ENCODE measurements at places on chromosomes 5 and 9.

DNA sequence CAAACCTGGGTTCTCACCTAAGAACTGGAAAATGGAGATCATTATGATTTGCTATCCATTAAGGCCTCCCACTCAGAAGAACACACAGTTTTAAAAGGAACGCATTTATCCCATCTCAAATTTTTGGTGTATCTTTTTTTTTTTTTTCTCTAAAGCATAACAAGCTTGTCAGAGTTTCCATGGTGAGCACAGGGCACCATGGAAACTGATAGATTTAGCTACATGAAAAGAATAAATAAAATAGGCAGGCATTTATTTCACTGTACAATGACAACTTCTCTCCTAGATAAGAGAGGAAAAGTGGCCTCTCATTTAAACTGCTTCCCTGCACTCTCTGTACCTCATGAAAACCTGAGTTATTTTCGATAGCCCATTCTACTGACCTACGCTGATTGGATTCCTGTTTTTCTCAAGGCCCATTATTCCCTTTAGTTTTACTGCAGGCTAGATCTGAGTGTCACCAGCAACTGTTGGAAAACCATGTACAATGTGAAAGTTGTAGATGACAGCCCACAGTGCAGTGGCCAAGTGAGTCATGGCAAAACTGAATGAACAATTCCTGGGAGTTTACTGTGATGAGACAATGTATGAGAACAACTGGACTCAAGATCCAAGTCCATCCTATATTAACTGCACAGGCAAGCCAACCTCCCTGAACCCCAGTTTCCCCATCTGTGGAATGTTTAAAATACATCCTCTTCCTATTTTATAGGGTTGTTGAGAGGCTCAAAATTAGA, 4.3 kb upstream of the GDA start:
- no peak for DNase-seq

GRCh38 chr9:89109666-89110065, 69.0 kb downstream of the SHC3 start:
- DNase-seq: no peak

DNA sequence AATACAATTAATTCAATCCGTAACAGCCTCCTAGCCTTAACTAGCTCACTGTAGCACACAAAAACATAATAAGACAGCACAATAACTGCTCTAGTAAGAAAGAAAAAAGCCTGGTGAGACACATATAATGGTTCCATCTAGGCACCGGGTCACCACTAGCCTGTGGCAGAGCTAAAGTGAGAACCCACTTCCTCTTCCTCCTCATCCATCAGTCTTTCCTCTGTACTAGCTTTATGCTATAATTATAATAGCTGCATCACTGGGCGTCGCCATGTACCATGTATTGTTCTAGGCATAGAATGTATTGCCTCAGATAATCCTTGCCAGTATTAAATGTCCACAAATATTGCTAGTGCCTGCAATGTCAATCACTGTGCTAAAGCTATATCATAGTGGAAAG, 23.1 kb downstream of the ADRB2 start:
- no peak for DNase-seq

DNA sequence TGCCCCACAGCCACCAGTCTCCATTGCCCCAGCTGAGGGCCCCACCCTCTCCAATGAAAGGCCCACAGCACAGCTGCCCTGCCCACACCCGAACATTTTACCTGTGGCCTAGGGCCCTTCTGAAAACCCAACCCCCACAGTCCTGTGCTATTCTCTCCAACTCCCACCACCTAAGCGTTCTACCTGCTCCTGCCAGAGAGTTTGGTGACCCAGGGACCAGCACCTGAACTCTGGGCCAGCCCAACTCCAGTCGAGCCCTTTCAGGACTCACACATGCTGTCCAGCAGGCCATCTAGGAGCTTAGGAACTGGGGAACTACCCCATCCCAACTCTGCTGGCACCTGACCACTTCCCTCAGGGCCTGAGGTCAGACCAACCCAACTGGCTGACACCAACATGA, 562.3 kb downstream of the DNAH5 start:
- no peak for DNase-seq

DNA sequence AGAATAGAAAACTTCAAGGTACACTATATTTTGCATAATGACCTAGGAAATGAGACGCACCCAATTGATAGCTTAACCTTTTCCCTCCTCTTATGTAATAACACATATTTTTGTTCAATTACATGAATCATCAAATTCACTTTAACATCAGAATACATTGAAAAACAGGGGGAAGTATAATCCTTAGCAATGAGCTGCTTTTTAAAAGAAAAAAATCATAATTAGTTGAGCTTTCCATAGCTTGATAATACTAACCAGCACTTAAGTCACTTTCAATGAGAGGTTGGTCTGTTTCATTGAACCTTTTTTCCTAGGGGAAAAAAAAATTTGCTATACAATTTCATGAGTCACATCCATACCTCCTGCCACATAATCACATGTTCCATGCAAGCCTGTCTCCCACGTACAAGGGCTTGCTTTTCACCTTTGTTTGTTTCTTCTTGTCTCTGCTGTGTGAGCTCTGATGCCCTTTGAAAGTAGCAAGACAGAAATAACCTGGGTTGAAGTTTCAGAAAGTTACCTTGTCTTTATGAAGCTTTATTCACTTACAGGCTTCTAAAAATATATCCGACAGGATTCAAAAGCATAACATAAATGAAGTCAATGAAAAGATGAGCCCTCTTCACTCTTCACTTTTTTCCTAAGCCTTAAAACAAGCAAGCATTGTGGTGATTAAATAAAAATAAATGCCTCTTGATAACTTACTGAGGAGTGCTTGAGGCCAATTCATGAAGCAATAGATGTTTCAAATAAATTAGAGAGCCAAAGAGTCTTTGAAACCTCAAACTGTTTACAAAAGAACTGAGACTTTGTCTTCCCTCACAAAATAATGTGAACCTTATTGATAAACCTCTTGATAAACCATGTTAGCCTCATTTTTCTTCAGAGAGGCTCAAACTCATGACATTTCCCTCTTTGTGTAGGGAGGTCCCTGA, 108.5 kb downstream of the FEM1C start:
- DNase-seq: no peak

- DNase-seq: no peak
Measured at GRCh38 chr9:112194969-112195431, 19.9 kb upstream of the SUSD1 start.

GRCh38 chr5:120464627-120465435, 731 bp downstream of the PRR16 start:
- DNase-seq: no peak

DNA sequence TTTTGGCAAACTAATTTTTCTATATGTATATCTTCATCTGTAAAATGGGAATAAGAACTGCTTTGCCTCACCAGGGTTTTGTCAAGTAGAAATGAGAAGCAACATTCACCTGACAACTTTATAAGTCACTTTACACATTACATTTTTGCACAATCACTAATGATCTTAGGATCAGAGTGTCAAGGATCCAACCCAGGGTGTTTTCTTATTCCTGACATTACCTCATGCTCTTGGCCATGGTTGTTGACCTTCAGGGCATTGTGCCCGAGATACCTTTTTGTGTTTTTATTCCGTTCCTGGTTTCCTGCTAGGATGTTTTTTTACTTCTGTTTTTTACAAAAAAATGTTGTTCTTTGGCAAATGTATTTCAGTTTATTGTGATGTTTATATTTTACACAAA, 22.2 kb upstream of the RASA1 start:
- DNase-seq: no peak

GRCh38 chr9:128636556-128637530, 19.8 kb downstream of the DYNC2I2 start:
- no peak for DNase-seq

GRCh38 chr5:172611913-172612312, 29.1 kb upstream of the NEURL1B start:
- DNase-seq: no peak

- DNase-seq: no peak
Measured at GRCh38 chr9:87342743-87343142, 154.9 kb upstream of the DAPK1 start.

GRCh38 chr5:132230871-132231270, 3.2 kb upstream of the P4HA2 start:
- no peak for DNase-seq

Measured in effector CD8-positive, alpha-beta T cell (primary cell).